ENCODE measurements at places on chromosomes 13 and 19. TPM values are rescaled to one million over a fixed set of nuclear protein-coding genes. Genes with fewer than 3 reads are reported as not detected.

DNA sequence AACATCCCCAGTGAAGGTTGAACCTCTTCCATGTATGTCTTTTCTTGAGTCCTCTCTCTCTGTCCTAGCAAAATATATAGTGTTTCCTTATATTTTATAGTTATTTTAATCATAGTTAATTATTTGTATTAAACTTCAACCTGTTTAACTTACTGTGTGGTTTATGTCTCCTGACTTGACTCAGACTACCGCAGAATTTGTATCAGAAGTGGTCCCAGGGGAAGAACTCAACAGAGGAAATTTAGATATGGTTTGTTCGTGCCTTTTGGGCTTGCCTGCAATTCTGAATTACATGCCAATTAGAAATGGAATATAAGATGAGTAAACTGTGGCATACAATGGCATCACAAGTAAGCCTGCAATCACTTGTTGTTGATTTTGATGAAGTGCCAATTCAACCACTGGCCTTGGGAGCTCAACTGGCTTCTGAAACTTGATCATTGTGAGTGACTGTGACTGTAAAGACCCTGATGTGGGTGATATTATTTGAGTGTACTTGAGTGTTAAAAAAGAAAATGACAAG lies 1459.5 kb upstream of the PCDH20 start:
- H3K4me1 ChIP-seq: no peaks in the 10 kb centered on the region
- no peaks in the 10 kb centered on the region for H3K36me3 ChIP-seq
- H3K4me3 ChIP-seq: no peak overlapping the region
- DNase-seq: no peak
- no peaks in the 10 kb centered on the region for H3K27me3 ChIP-seq

ZFP28 gene
- 11.2 TPM for total RNA-seq

DNA sequence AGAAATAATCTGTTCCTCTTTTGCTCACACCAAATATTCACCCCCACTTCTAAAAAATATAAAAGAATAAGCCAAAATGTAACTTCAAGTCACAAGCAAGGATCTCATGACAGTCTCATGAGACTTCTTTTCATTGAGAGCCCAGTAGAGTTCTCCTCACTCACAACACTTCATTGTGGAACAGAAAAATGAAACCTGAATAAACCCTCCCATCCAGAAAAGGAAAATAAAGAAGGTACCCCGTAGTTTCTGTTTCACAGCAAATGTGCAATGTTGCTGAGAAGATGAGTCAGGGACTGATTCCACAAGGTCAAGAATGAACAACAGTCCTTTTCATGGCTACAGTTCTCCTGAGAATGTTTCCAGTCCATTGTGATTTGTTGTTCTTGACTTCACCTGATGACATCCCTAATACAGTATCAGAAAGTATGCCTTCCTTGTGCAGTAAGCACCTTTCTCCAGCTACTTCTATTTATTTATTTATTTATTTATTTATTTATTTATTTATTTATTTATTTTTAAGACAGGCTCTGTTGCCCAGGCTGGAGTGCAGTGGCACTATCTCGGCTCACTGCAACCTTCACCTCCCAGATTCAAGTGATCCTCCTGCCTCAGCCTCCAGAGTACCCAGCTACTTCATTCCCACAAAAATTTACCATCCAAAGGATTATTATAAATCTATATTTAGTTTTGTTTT lies 6.4 kb upstream of the ZNF841 start:
- no peak for DNase-seq
- no peak overlapping the region for H3K27ac ChIP-seq
- H3K4me3 ChIP-seq: no peak overlapping the region
- H3K4me1 ChIP-seq: no peaks in the 10 kb centered on the region
- H3K36me3 ChIP-seq: no peaks in the 10 kb centered on the region

DNA sequence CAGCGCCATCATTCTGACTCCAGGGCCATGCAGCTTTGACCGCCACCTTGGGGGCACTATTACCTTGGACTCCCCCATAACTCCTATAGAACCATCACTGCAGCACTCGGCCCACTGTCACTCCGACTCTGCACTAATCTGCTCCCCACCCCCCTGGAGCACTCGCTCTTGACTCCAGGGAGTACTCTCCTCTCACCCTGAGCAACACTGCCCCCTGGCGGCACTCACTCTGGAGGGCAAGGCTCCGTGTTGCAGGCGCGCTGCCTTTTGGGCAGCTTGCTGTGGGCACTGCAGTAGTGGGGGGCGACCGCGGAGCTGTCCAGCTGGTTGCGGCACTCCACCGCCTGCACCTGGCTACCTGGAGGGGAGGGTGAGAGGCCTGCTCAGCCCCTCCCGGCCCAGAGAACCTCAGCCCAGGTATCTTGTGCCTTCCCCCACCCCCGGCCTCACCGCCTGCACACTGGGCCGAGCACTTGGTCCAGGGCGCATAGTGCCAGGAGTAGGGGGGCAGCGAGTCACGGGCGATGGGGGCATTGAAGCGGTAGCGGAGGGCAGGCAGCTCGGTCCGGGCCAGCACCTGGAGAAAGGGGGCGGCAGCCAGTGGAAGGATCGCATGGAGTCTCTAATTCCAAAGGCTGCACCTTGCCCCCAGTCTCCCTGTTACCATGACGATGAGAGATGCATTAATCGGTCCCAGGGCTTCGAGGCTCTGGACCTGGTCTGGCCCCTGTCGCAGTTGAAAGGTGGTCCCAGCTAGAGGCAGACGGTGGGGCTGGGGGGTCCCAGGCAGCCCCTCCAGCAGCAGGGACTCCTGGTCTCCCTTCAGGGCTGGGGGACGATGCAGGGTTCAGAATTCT lies 8.9 kb upstream of the MYO1F start:
- H3K36me3 ChIP-seq: no peaks in the 10 kb centered on the region
- H3K4me1 ChIP-seq: no peaks in the 10 kb centered on the region
- H3K27ac ChIP-seq: no peak overlapping the region
- no peaks in the 10 kb centered on the region for H3K27me3 ChIP-seq
- H3K4me3 ChIP-seq: no peak overlapping the region
- no peak for DNase-seq

DNA sequence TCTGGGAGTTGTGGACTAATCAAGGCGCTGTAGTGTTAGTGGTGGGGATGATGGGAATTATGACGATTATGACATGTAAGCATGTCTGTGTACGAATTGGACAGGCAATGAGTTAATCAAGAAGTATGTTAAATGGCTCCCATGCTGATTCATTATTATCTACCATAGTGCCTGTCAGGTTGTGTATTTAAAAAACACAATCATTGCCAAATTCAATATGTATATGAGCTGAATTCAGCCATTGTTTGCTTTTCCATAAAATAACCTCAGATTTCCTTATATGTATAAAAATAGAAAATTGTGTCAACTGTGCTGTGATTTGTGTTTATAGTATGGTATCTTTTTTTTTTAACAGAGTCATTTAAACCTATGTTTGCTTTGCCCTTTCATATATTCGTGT lies 37.1 kb downstream of the PCCA start:
- no peaks in the 10 kb centered on the region for H3K27me3 ChIP-seq
- no peak overlapping the region for H3K27ac ChIP-seq

DNA sequence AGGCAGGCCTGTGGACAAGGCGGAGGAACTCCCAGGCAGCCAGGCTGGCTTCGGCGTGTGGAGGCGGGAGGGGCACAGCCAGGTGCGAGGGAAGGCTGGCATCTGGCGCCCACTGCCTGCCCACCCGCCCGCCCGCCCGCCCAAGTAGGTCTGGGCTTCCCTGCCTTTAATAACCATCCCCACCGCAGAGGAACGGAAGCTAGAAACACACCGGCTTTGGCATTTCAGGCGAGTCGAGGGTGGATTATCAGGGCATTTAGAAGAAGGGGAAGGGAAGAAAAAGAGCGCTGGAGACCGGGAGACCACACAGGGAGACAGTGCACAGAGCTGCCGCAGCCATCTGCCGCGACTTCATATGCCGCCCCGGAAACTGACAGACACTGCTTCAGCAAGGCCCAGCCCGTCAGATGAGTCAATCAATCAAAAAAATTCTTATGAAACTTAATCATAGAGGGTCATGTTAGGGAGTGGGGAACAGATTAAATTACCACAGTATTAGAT lies 199.7 kb downstream of the TSHZ3 start:
- H3K4me1 ChIP-seq: no peaks in the 10 kb centered on the region
- no peaks in the 10 kb centered on the region for H3K36me3 ChIP-seq
- H3K27ac ChIP-seq: no peak overlapping the region
- no peaks in the 10 kb centered on the region for H3K27me3 ChIP-seq
- no peak for DNase-seq

SLC46A3 gene
- total RNA-seq: 14.5 TPM

DNA sequence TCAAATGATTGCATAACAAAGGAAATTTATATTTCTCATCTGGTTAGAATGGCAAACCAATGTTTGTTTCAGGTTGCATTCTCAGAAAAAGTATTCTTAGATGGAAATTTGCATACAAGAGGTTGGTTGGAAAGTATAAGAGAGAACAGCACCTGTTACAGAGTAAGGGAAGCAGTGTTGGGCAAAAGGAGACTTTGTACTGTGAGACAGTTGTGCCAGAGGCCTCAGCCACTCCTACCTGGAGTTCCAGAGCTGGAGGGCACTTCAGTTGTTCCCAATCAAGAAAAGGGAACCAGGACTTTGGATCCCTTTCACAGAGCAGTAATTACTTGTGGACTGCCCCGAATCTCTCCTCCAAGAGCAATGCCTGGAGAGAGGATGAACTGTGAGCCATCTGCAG lies 81.8 kb downstream of the SPRY2 start:
- DNase-seq: no peak
- H3K36me3 ChIP-seq: no peaks in the 10 kb centered on the region
- H3K4me1 ChIP-seq: no peaks in the 10 kb centered on the region
- no peaks in the 10 kb centered on the region for H3K27me3 ChIP-seq
- no peak overlapping the region for H3K27ac ChIP-seq

GRCh38 chr13:100522618-100523309 lies 65.8 kb downstream of the GGACT start:
- H3K27ac ChIP-seq: no peak overlapping the region
- no peaks in the 10 kb centered on the region for H3K27me3 ChIP-seq
- no peaks in the 10 kb centered on the region for H3K36me3 ChIP-seq
- DNase-seq: no peak

VAV1 gene
- 4.6 TPM for total RNA-seq

DNA sequence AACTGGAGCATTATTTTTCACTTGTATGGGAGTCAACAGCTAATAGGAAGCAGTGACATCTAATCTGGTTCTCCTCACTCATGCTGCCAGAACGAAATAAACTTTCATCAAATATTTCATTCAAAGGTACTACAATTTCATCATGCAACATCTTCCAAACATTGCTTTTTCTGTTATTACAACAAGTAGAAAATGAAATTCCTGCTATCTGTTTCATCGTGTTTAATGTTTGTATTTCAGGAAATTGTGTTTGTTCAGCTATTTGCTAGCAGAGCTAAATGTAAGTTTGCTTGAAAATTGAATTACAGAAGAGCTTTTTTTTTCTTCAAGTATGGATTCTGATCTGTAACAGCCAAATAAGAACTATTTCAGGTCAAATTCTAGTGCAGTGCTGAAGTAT lies 90.1 kb downstream of the SLITRK6 start:
- no peaks in the 10 kb centered on the region for H3K36me3 ChIP-seq
- no peaks in the 10 kb centered on the region for H3K4me1 ChIP-seq
- no peak for DNase-seq
- no peaks in the 10 kb centered on the region for H3K27me3 ChIP-seq

DNA sequence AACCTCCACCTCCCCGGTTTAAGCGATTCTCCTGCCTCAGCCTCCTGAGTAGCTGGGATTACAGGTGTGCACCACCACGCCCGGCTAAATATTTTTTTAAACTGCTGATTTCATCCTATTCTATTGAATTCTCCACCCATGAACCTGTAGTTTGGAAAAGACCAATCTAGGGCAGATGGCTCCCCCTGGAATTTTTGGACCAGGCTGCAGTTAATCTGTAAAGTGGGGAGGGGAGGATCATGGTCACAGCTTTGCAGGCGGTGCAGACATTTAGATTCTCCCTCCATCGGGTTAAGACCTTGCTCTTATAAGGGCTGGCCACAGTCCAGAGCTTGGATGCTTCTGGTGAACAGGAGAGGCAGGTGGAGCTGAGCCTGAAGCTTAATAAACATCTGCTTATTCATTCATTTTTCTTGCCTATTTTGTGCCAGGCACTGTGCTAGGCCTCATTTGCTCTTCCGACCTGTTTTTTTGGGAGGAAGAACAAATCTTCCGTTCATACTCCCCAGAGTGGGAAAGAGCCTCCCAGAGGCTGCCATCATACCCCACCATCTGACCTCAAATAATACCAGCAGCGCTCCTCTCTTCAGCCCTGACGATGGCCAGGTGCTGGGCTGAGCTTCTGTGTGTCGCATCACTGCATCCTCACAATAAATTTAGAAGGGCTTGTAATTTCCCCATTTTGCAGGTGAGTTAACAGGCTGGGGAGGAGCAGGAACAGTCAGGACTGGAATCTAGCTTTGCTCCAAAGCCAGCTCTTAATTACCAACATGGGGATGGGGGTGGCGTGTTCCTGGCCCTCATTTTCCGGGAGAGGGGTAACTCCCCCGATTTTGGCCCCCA lies 902 bp upstream of the CCDC106 start:
- no peaks in the 10 kb centered on the region for H3K36me3 ChIP-seq
- DNase-seq: no peak
- H3K4me1 ChIP-seq: peaks cover 58% of the 10 kb centered on the region

GRCh38 chr13:82625717-82626116 lies 1256.6 kb downstream of the SLITRK1 start:
- H3K27me3 ChIP-seq: no peaks in the 10 kb centered on the region
- no peaks in the 10 kb centered on the region for H3K36me3 ChIP-seq
- no peaks in the 10 kb centered on the region for H3K4me1 ChIP-seq
- no peak overlapping the region for H3K27ac ChIP-seq
- H3K4me3 ChIP-seq: no peak overlapping the region

CCDC106 gene
- total RNA-seq: 22.9 TPM

GRCh38 chr13:30072818-30073186 lies 222.4 kb upstream of the UBL3 start:
- H3K36me3 ChIP-seq: no peaks in the 10 kb centered on the region
- no peaks in the 10 kb centered on the region for H3K27me3 ChIP-seq
- no peaks in the 10 kb centered on the region for H3K4me1 ChIP-seq
- no peak for DNase-seq
- H3K4me3 ChIP-seq: no peak overlapping the region

DNA sequence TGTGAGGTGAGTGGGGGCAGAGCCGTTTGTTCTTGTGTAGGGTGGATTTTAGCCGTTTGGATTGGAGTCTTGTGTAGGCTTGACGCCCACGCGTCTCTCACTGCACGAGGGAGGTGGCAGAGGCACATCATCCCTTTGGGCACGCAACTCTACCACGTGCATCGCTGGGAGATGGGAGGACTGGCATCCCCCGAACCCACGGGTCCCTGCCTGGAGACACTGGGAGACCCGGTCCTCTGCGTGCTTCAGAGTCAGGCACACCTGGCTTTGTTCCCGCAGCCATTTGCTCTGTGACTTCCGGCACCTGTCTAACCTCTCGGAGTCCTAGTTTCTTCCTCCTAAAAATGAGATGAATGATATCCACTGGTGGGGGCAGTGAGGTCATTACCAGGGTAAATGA lies 6.4 kb downstream of the ARHGEF7 start:
- H3K36me3 ChIP-seq: no peaks in the 10 kb centered on the region
- no peak for DNase-seq
- H3K4me3 ChIP-seq: no peak overlapping the region
- peaks cover under 1% of the 10 kb centered on the region for H3K4me1 ChIP-seq

Data from sigmoid colon (tissue), 7 donors.